ENCODE measurements at places on chromosomes 7 and 10.

- no peak for DNase-seq
Measured at GRCh38 chr7:20477067-20477466, 138.4 kb upstream of the ABCB5 start.

- no peak for DNase-seq
Measured at GRCh38 chr7:155722118-155722517, 77.7 kb downstream of the RBM33 start.

GRCh38 chr10:98609265-98609664 is 162.5 kb upstream of the HPS1 start:
- no peak for DNase-seq

DNA sequence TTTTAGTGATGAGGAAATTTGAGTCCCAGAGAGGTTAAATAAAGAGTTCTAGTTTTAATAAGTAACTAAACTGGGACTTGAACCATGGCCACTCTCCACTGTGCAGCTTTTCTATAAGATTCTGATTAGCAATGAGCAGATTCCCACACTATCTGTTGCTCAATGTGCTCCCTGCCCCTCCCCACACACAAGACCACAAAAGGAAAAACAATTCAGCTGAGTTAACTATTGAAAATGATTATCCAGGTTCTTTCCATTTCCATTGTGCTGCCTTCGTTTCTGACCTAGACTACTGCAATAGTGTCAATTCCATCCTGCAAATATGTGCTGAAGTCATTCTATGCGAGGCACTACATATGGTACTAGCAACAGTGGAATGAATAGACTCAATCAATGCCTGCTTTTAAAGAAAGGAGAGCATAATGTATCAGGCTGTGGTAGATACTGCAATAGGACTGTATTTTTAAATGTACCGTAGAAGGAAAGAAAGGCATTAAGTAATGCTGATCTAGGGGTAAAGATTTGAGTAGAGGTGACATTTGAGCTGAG is 97.0 kb downstream of the SEMA3C start:
- no peak for DNase-seq

DNA sequence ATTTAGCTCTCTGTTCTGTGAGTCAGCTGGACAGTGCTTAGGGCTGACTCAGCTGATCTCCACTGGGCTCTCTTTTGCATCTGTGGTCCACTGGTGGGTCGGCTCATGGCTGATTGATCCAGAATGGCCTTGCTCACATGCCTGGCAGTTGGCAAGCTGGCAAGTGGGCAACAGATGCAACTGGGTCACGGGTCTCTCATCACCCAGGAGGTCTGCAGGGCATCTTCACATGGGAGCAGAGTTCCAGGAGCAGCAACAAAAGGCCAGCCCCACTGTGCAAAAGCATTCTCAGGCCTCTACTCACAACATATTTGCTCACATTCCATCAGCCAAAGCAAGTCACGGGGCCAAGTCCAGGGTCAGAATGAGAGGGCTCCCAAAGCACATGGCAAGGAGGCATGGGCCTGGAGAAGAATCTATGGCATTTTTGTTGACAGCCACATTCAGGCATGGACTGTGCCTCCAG is 98.8 kb downstream of the OAT start:
- DNase-seq = no peak

DNA sequence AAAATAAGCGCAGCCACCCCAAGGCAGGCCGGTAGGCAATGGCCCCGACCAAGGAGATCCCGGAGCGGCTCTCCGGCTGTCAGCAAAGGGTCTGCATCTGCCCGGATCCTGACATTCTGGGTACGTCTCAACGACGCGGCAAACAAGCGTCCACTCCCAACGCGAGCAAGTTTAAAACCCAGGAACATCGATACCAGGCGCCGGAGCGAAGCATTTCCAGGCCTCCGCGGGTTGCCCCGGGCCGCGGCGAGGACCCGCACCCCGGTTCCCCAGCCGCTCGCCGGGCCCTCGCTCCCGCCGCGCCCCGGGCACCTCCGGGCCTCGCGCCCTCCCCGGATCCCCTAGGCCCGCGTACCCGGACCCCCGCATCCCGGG is 453 bp downstream of the URGCP start:
- no peak for DNase-seq

Data from cortex of kidney (tissue), 1 donor.